ENCODE measurements at places on chromosomes 6 and 20. TPM values are rescaled to one million over a fixed set of nuclear protein-coding genes. Genes with fewer than 3 reads are reported as not detected.

DNA sequence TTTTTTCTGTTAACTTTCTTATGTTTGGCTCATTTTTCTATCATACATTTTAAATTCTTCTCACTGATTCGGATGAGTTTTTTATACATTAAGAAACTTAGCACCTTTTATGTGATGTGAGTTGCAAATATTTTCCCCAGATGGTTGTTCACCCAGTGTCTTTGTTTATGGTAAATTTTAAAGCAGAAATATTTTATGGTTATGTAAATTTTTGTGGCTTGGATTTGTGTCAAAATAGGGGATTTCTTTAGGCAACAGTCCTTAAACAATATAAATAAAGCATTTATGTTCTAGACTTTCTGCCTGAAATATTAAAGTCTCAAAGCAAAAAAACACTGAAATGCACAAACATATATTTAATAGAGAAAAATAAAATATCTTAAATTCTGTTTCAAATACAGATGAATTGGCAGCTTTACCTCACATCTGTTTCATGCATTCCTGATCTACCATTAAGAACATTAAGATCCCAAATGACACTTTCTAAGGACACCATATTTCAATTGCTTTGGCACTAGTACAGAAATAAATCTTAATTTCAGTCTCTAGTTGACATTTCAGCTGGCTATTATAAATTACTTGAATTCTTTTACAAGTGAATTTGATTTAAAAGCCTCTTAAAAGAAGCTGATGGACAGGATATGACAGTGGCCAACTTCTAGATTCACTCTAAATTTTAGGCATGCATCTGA is 646.6 kb downstream of the HACE1 start:
- no peaks in the 10 kb centered on the region for H3K4me1 ChIP-seq
- no peak for DNase-seq
- H3K4me3 ChIP-seq = no peak overlapping the region
- H3K27ac ChIP-seq = no peak overlapping the region
- no peaks in the 10 kb centered on the region for H3K27me3 ChIP-seq

GRCh38 chr20:2742934-2743559 is 50.5 kb downstream of the EBF4 start:
- H3K4me3 ChIP-seq = no peak overlapping the region
- no peaks in the 10 kb centered on the region for H3K36me3 ChIP-seq
- H3K4me1 ChIP-seq = no peaks in the 10 kb centered on the region
- peak; percentile 46 for DNase-seq
- H3K27ac ChIP-seq = no peak overlapping the region

Gene SLC4A11
- 0.51 TPM for total RNA-seq

Gene KCNQ2
- total RNA-seq = not detected

Data from fibroblast of lung (primary cell).